ENCODE measurements at places on chromosomes 5 and 9. TPM values are rescaled to one million over a fixed set of nuclear protein-coding genes. Genes with fewer than 3 reads are reported as not detected.
A peak's percentile ranks its signal among the peaks of the same experiment; 100 is the strongest.

- no peaks in the 10 kb centered on the region for H3K4me1 ChIP-seq
- no peaks in the 10 kb centered on the region for H3K27me3 ChIP-seq
- no peaks in the 10 kb centered on the region for H3K36me3 ChIP-seq
- H3K4me3 ChIP-seq = no peak overlapping the region
- DNase-seq = no peak
Observed at GRCh38 chr5:52428977-52429489, 358.7 kb upstream of the ITGA1 start.

PCDHGA2 gene
- 12.6 TPM for total RNA-seq

DNA sequence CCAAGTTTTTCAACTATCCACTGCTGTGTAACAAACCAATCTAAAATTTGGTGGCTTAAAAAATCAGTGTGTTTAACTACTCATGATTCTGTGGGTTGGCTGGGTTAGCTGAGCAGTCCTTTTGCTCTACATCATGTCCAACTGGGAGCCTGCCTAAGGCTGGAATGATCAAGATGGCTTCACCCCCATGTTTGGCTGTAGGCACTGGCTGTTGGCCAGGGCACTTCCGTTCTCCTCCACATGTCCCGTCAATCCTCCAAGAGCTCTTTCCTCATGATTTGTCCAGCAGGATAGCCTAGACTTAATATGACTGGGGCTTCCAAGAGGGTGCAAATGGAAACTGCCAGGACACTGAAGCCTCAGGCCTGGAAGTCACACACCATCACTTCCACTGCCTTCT is 17.0 kb upstream of the TSSK1B start:
- H3K27me3 ChIP-seq = no peaks in the 10 kb centered on the region
- DNase-seq = no peak
- H3K4me3 ChIP-seq = no peak overlapping the region
- H3K4me1 ChIP-seq = no peaks in the 10 kb centered on the region
- no peaks in the 10 kb centered on the region for H3K36me3 ChIP-seq
- no peak overlapping the region for H3K27ac ChIP-seq

DNA sequence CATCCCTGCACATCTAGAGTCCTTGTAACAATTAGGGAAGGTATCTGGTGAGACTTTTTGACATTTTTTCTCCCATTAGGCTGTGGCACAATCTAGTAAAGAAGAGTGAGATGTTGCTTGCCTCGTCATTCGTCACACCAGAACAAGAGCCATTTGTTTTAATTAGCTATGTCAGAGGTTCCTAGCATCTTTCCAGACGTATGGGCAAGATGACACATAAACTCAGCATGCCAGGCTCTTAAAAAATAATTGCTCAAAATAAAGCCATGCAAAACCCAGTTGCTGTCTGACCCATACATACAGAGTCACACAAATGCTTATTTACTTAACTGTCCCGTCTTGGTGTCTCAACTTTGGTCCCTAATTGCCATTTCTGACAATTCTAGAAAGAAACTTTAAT is 125.9 kb downstream of the TRPM3 start:
- no peaks in the 10 kb centered on the region for H3K27me3 ChIP-seq
- no peak overlapping the region for H3K4me3 ChIP-seq
- H3K4me1 ChIP-seq = peaks cover 4% of the 10 kb centered on the region
- DNase-seq = no peak

DNA sequence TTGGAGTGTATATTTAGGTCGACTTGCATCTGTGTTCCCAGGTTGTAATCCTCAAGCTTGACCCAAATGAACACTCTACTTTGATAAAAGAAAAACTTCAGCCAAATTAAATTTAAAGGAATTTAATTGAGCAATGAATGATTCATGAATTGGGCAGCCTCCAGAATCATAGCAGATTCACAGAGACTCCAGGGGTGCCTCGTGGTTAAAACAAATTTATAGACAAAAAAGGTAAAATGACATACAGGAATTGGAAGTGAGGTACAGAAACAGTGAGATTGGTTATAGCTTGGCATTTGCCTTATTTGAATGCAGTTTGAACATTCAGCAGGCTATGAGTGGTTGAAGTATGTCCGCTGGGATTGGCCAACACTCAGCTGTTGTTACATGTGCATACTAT is 21.6 kb upstream of the SPATA31D4 start:
- no peak overlapping the region for H3K4me3 ChIP-seq
- no peak overlapping the region for H3K27ac ChIP-seq
- no peak for DNase-seq
- no peaks in the 10 kb centered on the region for H3K36me3 ChIP-seq

- H3K27ac ChIP-seq = peak overlapping the region; percentile 88
- H3K4me1 ChIP-seq = no peaks in the 10 kb centered on the region
- H3K4me3 ChIP-seq = peak overlapping the region; percentile 90
Observed at GRCh38 chr9:111597852-111598732, 1.4 kb downstream of the PTGR1 start.

DNA sequence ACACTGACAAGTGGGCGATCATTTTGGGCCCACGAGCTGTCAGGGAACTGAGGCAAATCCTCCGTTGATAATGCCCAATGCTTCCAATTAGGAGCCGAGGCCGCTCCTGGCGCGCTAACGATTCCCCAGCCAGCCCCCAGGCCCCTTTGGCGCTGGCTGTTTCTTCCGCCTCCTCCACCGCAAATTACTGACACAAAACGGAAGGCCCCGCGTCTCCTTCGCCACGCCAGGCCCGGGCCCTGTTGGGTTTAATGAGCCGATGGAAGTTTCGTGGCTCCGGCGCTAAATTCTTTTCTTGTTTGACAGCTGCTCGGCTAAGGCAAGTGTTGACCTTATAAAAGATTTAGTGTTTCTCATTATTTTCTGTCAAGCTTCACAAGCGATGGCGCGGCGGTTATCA is 25.7 kb upstream of the BARHL1 start:
- H3K4me3 ChIP-seq = no peak overlapping the region
- H3K4me1 ChIP-seq = no peaks in the 10 kb centered on the region
- no peak overlapping the region for H3K27ac ChIP-seq
- H3K36me3 ChIP-seq = no peaks in the 10 kb centered on the region

DNA sequence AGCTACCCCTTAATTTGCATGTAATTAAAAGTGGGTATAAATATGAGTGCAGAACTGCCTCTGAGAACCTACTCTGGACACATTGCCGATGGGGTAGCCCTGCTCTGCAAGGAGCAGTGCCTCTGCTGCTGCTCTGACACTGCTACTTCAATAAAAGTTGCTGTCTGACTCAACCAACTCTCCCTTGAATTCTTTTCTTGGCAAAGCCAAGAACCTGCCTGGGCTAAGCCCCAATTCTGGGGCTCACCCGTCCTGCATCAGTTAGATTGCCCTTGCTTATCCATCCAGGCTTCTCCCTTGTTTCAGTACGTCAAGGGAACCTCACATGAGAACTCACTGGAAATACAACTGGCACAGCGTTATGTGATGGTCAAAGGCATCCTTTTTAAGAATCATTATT is 44.1 kb downstream of the FBXL7 start:
- no peak overlapping the region for H3K27ac ChIP-seq
- H3K27me3 ChIP-seq = no peaks in the 10 kb centered on the region
- H3K36me3 ChIP-seq = no peaks in the 10 kb centered on the region
- peaks cover 5% of the 10 kb centered on the region for H3K4me1 ChIP-seq
- no peak overlapping the region for H3K4me3 ChIP-seq
- no peak for DNase-seq

GRCh38 chr9:14127656-14128055 is 186.3 kb downstream of the NFIB start:
- DNase-seq = no peak
- H3K4me1 ChIP-seq = no peaks in the 10 kb centered on the region
- H3K36me3 ChIP-seq = no peaks in the 10 kb centered on the region
- H3K4me3 ChIP-seq = no peak overlapping the region

DNA sequence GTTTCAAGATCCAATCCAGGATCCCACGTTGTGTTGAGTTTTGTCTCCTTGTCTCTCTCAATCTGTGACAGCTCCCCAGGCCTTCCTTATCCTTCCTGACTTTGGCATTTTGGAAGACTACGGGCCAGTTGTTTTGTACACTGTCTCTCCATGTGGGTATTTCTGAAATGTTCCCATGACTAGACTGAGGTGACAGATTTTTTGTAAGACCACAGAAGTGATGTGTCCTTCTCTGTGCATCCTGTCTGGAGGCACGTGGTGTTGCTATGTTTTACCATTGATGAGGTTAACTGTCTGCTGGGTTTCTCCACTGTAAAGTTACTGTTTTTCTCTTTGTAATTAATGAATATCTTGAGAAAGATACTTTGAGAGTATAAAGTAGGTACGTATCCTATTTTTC is 15.7 kb upstream of the PDZD2 start:
- H3K4me3 ChIP-seq = no peak overlapping the region
- H3K27me3 ChIP-seq = no peaks in the 10 kb centered on the region
- no peaks in the 10 kb centered on the region for H3K36me3 ChIP-seq
- no peak overlapping the region for H3K27ac ChIP-seq
- peaks cover 6% of the 10 kb centered on the region for H3K4me1 ChIP-seq

- H3K27me3 ChIP-seq = no peaks in the 10 kb centered on the region
- DNase-seq = no peak
- H3K27ac ChIP-seq = no peak overlapping the region
- H3K4me3 ChIP-seq = no peak overlapping the region
- H3K36me3 ChIP-seq = peaks cover 64% of the 10 kb centered on the region
Observed at GRCh38 chr9:127883959-127884358, 6.5 kb upstream of the AK1 start.

DNA sequence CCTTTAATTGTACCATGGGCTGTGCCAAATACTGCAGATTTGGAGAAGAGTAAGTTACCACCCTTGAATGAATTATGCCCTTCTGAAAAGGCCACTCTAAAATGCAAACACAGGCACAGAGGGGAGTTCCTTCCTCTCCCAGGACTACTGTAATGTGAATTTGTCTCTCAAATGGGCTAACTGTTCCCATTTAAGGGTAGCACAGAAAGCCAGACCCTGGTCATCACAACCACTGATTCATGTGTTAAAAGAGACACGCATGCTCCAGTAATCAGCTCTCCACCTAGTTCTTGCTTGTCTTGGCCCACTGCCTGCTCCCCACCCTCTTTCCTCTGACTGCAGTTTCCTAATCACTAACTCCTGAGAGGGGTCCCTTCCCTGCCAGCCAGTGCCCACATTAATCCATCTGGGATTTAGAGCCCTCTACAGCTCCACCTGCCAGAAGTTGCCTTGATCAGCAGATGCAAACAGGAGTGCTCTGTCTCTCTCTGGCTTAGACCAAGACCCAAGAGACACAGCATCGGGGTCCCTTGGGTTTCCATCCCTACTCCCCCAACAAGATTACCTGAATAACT is 382.4 kb downstream of the TMEM167A start:
- H3K4me1 ChIP-seq = no peaks in the 10 kb centered on the region
- no peak for DNase-seq

- H3K36me3 ChIP-seq = no peaks in the 10 kb centered on the region
- no peak overlapping the region for H3K27ac ChIP-seq
- DNase-seq = peak; percentile 48
- H3K4me3 ChIP-seq = no peak overlapping the region
- H3K27me3 ChIP-seq = no peaks in the 10 kb centered on the region
Observed at GRCh38 chr5:135456238-135457099, 4.3 kb upstream of the TIFAB start.

DNA sequence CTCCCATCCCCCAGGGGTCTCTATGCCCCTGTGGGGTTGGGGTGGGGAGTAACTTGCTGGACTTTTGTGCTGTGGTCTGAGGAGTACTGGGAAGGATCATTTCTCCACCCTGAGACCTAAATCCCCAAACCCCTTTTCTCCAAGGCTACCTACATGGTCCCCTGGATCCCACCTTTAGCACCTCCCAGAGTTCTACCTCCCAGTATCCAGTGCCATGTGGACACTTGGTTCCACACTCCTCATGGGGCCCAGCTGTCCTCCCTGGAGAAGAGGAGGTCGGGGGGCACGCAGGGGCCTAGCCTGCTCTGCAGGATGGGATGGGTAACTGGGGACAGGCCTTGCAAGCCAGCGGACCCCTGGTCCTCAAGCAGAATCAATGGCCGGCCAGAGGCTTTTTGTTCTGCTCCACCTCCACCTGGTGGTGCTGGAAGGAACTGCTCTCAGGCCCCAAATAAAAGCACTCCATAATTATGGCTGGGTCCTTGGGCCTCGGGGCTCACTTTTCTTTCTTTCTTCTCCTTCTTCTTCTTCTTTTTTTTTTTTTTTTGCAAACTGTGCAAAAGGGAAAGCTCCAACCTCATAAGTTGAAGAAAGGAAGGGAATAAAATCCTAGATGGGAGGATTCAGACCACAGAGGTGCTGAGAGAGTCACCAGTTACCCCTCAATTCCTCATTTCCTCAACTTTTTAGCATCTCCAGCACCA is 68.4 kb downstream of the PSD2 start:
- no peaks in the 10 kb centered on the region for H3K36me3 ChIP-seq
- H3K4me3 ChIP-seq = no peak overlapping the region
- H3K4me1 ChIP-seq = no peaks in the 10 kb centered on the region

CDH18 gene
- not detected for total RNA-seq

ZNF367 gene
- 4.3 TPM for total RNA-seq

- DNase-seq = no peak
- no peak overlapping the region for H3K27ac ChIP-seq
- no peaks in the 10 kb centered on the region for H3K27me3 ChIP-seq
Observed at GRCh38 chr9:102779356-102779755, 215.8 kb upstream of the CYLC2 start.

LCP2 gene
- total RNA-seq = 41.9 TPM

GRCh38 chr5:156694598-156694997 is 155.5 kb upstream of the PPP1R2B start:
- no peak overlapping the region for H3K4me3 ChIP-seq
- H3K4me1 ChIP-seq = no peaks in the 10 kb centered on the region
- no peaks in the 10 kb centered on the region for H3K36me3 ChIP-seq
- no peaks in the 10 kb centered on the region for H3K27me3 ChIP-seq
- no peak for DNase-seq

- no peaks in the 10 kb centered on the region for H3K27me3 ChIP-seq
- peaks cover 10% of the 10 kb centered on the region for H3K4me1 ChIP-seq
- no peak for DNase-seq
- no peak overlapping the region for H3K4me3 ChIP-seq
- peaks cover 4% of the 10 kb centered on the region for H3K36me3 ChIP-seq
Observed at GRCh38 chr5:143133721-143134120, 269.8 kb downstream of the NR3C1 start.

ZNF658 gene
- total RNA-seq = 2.1 TPM

AJM1 gene
- 3.9 TPM for total RNA-seq

DNA sequence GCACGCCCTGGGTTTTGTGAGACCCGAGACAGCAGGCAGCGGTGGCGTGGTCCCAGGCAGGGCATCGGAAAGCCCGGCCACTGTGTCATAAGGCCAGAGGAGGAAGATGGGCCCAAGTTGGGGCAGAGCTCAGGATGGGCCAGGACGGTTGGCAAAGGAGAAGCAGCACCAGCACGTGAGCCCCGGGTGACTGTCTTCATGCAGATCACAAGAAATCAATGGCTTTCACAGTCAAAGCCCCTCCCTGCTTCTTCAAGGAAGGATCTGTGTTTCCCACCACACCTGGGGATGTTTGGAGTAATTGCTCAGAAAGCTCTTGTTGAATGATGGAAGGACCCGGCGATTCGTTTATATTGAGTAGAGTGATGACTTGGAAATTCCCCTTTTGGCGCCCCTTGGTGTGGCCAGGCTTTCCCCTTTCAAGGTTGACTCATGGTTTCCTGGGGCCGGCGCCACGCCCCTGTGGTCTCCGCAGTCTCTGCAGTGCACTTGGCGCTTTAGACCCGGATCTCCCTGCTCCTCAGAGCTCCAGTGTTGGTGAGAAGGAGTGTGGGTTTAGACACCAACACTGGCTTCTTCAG is 52.1 kb downstream of the IL31RA start:
- no peaks in the 10 kb centered on the region for H3K4me1 ChIP-seq
- no peak overlapping the region for H3K4me3 ChIP-seq
- no peak for DNase-seq
- H3K36me3 ChIP-seq = no peaks in the 10 kb centered on the region
- H3K27ac ChIP-seq = no peak overlapping the region

- no peak for DNase-seq
- H3K4me3 ChIP-seq = no peak overlapping the region
- no peaks in the 10 kb centered on the region for H3K27me3 ChIP-seq
- H3K36me3 ChIP-seq = no peaks in the 10 kb centered on the region
Observed at GRCh38 chr5:107469485-107470294, 201.0 kb downstream of the EFNA5 start.
